Esophagus mucosa (tissue), 1 donor: ENCODE measurements at places on chromosomes 13 and 19. TPM values are rescaled to one million over a fixed set of nuclear protein-coding genes. Genes with fewer than 3 reads are reported as not detected.

SYCN gene
- total RNA-seq: not detected

- no peak for ATAC-seq
Measured at GRCh38 chr19:43480574-43480973, 15.2 kb upstream of the LYPD3 start.

DNA sequence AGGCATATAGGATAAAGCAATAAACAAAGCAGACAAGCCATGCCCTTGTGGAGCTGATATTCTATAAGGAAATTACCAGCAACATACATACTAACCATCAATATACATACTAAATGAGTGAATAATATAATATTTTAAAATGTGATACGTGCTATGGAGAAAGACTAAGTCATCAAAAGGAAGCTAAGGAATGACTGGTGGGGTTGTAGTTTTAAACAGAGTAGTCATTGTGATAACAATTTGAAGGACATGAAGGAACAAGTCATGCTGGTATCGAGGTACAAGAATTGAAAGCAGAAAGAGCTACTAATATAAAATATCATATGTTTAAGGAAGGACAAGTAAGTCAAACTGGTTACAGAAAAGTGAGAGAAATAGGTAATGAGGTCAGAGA is 894.9 kb upstream of the PCDH9 start:
- no peak for ATAC-seq

- no peak for ATAC-seq
Measured at GRCh38 chr13:30850204-30850866, 55.7 kb upstream of the MEDAG start.

DNA sequence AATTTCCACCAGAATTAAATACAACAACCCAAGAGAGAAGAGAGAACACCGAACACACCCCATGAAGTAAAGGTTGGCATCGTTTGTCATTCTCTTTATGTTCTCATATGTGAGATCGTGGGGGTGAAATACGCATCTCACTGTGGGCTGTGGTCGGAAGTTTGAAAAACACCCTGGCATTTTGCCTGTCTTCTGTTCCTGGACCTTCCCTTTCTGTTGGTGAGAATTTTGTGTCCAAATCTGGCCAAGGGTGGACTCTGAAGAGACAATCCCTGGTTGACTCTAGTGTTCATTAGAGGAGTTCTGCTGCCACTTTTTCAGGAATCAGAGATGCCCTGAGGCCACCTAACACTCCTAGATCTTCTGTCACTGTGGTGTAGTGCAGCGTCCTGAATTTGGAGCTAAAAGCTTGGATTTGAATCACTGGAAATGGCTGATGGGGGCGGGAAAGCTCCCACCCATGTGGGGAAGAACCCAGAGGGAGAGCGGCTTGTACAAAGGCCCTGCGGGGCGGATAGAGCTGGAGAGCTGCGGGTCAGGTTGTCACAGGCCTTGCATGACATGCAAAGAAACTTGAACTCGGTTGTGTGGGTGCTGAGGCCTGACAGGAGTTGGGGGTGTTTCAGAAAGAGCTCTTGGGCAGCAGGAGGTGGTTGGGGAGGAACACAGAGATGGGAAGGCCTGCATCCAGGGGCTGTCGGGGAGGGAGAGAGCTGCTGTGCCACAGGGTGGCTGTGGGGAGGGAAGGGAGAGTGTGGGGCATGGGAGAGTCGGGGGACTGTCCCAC is 11.1 kb upstream of the SPATA13 start:
- ATAC-seq: no peak

DNA sequence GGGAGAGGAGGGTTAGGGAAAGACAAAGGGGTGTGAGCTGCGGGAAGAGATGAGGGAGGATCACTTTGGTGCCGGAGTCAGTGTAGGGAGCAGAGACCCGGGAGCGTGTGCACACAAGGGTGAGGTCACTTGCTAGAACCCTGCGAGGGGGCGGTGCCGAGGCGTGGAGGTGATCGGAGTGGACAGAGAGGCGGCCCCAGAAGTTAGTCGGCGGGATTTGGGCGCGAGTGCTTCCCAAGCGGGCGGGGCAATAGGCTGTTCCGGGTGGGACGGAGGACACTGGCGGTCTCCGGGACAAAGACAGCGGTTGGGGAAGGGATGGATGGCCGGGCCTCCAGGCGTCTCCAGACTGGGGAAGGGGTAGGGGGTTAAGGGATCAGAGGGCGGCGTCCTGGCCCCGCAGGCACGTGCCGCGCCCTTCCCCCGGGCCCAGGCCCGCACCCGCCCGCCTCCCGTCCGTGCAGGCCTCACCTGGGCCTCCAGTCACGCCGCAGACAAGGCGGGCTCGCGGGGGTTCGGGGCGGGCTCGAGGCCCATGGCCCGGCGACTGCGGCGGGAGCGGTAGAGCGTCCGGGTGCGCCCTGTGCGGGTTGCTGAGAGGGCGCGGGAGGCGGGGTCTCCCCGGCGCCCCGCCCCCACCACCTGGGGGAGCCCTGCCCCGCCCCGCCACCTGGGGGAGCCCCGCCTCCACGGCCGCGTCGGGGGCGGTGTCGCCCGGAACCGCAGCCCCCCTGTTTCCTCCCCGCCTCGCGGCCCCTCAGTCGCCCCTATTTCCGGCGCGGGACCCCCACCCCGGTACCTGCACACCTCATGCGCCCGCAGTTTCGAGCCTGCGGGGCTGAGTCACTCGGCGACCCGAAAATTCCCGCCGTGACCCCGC is at the start of gene LPAR2:
Gene LPAR2, minus strand, starts transcription at position 600 of the 880 bp plus-strand sequence. CDS start 945 bp downstream, outside the sequence.
- ATAC-seq: peak; percentile 89

DNA sequence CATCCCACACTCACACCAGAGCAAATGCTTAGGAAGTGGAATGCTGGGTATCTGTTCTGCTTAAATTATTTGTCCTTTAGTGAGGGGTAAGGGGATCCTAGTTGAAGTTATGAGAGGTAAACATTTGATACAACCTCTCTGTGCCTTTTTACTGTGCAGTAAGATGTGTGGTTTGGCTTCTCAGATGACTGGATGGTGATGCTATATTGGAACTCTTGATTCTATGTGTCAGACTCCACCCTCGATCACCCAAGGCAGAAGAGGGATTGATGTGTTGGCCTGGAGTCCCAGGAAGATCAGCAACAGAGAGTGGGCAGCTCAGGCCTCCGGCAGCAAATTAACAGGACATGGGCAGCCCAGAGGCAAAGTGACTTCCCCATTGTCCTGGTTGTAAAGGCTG is 66.7 kb downstream of the SIPA1L3 start:
- no peak for ATAC-seq

NAPSA gene
- total RNA-seq: 0.40 TPM

DNA sequence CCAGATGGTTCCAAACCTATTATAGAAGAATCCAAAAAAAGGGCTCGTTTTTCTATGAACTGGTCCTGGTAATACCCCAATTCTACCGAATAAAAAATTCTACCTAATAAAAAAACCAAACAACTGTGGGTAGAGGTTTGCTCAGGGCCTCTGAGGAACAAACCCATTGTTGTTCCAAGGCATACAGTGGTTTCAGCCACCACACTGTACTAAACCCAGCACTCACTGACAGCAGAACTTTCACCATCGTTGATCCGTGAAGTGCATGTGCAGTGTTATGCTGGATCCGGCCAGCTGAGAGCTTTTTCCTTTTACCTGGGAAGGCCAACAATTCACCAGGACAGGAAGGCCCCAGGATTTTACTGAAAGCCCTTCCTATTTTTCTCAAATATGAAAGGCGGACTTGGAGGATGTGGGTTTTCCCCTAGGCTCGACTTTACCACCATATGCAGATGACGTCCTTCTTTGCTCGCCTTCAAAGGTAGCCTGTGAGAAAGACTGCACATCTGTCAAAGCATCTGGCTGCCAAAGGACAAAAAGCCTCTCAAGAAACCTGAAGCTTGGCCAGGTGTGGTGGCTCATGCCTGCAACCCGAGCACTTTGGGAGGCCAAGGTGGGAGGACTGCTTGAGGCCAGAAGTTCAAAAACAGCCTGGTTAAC is 7.2 kb upstream of the PABPC3 start:
- no peak for ATAC-seq

GRCh38 chr19:49455773-49456172 is 2.7 kb downstream of the ALDH16A1 start:
- ATAC-seq: no peak
